MV-4-11 (cell line): ENCODE measurements at places on chromosomes 2 and 18.

- DNase-seq, result no peak
Observed at GRCh38 chr2:95314598-95314963, 17.4 kb downstream of the KCNIP3 start.

GRCh38 chr2:193409951-193410350 is 1215.2 kb upstream of the TMEFF2 start:
- no peak for DNase-seq

DNA sequence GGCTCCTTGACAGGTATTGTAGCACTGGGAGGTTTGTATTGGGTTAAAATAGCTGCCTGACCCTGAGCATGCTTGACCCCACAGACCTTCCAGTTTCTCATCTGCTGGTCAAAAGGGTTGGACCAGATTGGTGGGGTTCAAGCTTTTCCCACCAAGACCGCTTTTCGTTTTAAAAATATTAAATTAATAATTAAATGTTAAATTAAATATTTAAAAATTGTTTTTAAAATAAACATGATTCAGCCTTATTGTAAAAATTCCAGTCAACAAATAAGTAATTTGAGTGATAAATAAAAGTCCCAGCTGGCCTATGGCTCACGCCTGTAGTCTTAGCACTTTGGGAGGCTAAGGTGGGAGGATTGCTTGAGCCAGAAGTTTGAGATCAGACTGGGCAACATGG is 36.6 kb upstream of the MCFD2 start:
- no peak for DNase-seq

GRCh38 chr18:48129621-48130082 is 199.2 kb upstream of the SMAD2 start:
- DNase-seq, result no peak

DNA sequence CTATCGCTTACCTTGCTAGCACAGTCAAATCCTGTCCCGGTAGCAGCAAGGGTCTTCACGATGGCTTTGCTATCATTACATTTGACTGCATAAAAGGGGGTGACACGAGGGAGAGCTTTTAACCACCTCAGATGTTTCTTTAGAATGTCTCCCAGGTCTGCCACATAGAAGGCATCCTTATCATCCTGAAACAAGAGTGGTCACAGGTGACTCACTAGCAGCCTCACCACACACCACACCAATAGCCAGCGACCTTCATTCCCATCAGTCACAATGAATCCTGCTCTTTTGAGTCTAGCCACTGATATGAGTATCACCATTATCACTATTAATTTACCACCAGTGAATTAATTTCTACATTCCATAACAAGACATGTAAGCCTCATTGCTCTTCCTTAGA is 3.7 kb downstream of the ODC1 start:
- no peak for DNase-seq

DNA sequence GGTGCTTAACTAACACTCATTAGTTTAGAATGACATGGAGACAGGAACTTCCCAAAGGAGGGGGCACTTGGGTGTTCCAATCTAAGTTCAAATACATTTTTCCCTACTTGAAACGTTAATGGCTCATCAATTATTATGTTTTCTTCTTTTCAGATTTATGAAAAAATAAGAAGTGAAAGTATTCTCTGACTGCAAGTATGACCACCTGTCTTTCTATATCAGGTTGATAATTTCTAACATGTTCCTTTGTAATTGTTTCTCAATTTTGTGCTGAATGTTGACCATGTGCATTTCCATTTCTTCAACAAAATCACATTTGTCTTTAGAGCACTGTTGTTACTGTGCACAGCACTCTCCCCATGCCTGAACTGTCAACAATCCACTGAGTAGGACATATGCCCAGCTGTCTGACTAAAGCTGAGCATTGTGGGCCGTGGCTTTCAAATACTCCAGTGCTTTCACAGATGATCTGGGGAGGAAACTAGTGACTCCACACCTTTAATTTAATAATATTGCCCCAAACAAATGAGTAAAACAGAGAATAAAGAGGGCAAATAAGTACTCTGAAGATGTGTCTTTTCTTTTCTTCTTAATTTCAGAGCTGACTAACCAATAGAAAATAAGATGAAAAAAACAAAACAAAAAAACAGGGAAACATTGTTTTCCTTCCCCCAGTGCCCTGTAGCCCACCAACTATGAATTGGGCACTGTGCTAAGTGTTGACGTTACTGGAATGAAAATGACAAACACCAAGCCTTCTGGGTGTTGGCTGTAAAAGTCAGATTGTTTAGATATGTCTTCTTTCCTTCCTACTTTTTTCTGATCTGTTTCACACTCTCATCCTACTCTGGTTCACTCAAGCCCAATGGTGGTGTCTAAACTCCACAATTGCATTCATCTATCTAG is 16.0 kb downstream of the LANCL1 start:
- no peak for DNase-seq

GRCh38 chr2:38073211-38074057 is 2.5 kb downstream of the CYP1B1 start:
- no peak for DNase-seq

DNA sequence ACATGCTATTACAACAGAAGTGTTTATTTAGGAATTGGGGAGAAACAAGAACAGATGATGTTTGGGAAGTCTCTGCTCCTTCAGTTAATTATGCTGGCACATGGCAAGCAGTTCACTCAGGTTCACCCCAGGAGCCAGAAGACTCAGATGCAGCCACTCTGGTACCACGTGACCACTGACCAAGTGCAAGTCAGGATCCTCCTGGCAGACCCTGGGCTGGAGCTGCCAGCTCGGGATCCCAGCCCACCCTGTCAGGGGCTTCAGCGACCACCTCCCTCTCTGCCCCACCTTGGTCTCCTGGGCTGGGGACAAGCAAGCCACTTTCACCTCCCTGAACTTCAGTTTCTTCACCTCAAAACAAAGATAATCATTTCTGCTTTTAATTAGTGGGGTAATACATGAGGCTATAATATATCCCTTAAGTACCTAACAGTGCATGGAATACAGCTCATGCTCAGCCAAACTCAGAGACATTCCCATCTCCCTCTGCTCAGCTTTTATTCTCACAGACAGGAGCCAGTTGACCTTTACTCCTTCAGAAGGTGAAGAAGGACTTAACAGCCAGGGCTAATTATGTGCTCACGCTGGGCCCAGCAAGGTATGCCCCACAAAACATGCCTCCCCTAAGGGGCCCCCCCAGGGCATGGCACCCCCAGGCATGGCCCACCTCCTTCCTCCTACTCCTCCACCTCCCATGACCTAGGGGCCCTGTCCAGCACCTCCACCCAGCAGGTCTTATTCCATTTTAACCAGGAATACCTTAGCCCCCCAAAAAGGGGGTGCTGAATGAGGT is 11.8 kb downstream of the CRACDL start:
- no peak for DNase-seq

DNA sequence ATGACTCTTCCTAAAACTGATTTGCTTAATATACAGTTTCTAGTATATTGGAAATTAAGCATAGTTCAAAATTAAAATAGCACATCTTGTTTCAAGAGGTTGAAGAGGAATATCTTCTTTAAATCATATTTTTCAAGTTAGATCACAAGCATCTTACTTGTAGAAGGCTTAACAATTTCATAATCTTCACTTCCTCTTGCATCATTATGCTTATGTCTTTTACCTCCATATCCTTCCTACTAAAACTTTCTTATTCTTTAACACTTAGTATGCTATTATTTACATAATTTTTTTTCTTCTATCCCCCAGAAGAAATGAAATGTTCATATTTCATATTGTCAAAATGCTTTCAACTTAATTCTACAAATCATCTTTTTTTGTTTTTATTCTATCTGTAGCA is 1354.9 kb upstream of the TMEFF2 start:
- peak; percentile 45 for DNase-seq

DNA sequence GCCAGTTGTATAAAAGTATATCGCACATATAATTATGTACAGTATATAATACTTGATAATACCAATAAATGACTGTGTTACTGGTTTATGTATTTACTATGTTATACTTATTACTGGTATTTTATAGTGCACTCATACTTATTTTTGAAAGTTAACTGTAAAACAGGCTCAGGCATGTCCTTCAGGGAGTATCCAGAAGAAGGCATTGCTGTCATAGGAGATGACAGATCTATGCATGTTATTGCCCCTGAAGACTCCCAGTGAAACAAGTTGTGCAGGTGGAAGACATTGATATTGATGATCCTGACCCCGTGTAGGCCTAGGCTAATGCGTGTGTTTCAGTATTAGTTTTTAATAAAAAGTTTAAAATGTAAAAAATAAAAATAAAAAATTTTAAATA is 20.3 kb upstream of the ASXL3 start:
- DNase-seq, result no peak

GRCh38 chr2:226829721-226830631 is 5.9 kb upstream of the RHBDD1 start:
- DNase-seq, result peak; percentile 7

DNA sequence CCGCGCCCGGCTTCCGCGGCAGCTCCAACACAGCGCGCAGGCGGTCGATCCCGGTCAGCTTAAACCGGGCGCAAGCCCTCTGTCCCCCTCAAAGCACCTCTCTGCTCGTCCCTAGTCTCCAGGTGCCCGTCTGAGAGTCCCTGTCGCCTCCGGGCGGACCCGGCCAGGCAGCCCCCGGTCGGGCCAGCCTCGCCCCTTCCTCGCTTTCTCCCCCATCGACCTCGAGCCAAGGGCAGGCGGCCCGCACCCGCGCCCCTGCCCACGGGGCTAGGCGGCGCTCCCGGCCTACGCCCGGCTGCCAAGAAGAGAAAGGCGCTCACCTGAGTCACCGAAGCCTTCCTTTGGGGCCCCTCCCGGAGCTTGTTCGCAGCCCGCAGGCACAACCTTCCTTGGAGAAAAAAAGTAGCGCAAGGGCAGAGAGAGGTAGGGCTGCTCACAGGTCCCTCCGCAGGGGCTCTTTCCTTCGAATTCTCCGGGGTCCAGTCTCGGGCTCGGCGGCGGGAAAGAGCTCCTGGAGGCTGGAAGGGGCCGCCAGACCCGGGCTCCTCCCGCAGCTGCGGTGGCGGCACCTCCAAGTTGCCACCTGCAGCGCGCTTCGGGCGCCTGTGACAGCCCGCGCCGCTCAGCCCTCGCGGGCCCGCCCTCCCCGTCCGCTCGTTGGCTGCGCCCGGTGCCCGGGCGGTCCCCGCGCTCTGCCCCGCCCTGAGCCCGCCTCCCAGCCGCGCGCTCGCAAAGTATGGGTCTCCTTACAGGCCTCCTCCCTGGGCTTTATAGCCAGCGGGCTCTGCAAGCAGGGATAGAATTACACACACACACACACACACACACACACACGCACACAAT is 86.5 kb upstream of the EPB41L3 start:
- no peak for DNase-seq

- peak; percentile 18 for DNase-seq
Observed at GRCh38 chr18:58682429-58683069, 11.3 kb downstream of the MALT1 start.

GRCh38 chr2:134216152-134216829 is 37.6 kb upstream of the MGAT5 start:
- DNase-seq, result no peak

DNA sequence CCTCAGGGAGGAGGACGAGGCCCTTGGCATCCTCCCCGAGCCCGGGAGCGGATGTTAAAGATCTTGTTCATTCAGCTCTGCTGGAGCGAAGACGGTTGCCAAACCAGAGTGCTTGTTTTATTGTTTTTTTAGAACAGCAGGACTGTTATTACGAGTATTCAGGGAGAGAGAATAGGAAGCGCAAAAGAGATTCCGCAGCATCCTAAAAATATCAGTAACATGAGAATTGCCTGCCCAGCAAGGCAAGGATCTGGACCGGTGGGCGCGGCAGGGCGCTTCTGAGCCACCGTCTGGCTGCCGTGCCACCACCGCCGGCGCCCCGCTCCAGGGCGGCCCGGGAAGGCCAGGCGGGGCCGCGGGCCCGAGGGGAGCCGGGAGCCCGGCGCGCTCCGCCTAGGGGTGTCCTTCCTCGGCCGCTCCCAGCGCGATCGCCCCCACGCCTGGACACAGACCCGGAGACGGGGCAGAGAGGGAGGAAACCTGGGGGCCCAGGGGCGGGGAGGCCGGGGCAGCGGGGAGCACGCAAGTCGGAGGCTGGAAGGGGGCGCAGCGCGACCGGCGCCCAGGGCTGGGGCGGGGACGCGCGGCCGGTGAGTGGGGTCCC is 843 bp downstream of the CYS1 start:
- DNase-seq, result no peak

DNA sequence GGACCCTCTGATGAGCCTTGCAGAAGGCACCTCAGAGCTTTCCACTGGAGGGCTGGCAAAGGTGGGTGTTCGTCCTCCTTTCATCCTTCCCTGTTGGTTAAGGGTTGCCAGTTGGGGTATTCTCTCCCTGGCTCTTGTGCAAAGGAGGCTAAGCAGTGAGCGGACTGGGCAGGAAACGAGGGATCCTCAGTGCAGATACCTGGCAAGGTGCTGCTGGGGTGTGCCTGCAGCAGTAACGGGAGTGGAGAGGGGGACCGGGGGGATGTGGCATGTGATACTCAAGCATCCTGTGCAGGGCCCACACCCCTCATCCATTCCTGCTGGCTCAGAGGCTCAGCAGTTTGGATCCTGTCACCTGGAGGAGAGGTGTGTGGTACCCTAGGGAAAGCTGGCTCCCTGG is 4.2 kb upstream of the ADCY3 start:
- DNase-seq, result no peak

- DNase-seq, result no peak
Observed at GRCh38 chr2:360124-360523, 72.2 kb upstream of the ALKAL2 start.

- DNase-seq, result no peak
Observed at GRCh38 chr2:37686792-37687526, 15.5 kb upstream of the CDC42EP3 start.

DNA sequence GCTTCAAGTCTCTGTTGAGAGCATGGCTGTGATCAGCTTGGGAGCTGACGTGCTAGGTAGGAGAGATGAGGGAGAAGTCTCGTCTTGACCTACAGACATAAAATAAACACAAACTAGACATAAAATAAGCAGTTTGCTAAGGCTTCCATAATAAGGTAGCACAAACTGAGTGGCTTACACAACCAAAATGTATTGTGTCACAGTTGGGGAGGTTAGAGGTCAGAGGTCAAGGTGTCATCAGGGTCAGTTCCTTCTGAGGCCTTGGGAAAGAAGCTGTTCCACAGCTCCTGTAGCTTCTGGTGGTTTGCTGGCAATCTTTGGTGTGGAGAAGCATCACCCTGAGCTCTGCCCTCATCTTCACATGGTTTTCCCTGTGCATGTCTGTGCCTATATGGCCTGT is 20.2 kb downstream of the DAW1 start:
- peak; percentile 23 for DNase-seq

DNA sequence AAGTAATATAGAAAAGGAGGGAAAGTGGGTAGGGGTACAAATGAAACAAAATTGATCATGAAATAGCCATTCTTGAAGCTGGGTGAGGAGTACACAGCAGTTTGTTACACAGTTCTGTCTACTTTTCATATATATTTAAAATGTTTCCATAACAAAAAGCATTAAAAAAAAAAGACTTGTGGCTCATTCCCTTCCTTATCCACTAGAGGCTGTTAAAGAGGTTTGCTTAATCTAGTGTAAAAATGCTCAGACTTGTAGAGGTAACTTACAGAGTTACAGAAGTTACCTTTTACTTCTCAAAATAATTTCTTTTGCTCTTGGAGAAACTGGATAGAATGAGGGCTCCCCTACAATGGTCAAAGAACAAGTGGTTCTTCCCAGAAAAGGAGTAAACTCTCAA is 8.1 kb upstream of the WIPF1 start:
- DNase-seq, result peak; percentile 25

DNA sequence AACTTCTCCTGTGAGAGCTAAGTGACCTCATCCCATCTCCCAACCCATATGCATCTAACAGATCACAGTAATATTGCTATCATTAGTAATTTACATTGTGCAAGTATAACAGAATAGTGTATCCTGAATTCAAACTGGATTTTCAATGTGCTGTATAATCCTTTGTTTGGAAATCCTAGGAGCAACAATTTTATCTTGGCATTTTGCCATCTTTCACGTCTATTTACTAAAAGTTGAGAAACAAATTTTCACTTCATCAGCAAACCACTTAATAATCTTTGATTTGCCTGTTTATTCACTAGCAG is 3.8 kb downstream of the HNRNPLL start:
- DNase-seq, result peak; percentile 29
